ENCODE measurements at places on chromosomes 4 and X.
A peak's percentile ranks its signal among the peaks of the same experiment; 100 is the strongest.

GRCh38 chr4:106503116-106504050, 134.8 kb upstream of the GIMD1 start:
- DNase-seq = no peak

GRCh38 chr4:163768014-163768413, 273.5 kb downstream of the TMA16 start:
- no peak for DNase-seq

GRCh38 chrX:115362334-115363095, 73.0 kb downstream of the LUZP4 start:
- no peak for DNase-seq

DNA sequence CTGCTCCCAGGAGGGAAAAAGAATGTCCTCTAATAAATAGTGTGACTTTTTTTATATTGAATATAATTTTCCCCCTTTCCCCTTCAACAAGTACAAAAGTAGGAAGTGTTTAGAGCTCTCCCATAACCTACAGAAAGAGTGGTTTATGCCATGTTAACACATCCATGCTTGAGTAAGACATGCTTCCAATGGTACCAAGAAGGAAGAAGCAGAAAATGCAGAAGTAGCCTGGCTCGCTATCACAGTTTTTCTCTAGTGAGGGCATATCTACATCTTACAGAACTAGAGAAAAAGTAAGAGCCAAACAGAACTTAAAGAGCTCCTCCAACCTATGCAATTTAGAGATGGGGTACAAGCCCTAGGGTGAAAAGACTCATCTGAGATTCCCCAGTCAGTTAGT, 82.5 kb downstream of the ARHGEF9 start:
- no peak for DNase-seq

DNA sequence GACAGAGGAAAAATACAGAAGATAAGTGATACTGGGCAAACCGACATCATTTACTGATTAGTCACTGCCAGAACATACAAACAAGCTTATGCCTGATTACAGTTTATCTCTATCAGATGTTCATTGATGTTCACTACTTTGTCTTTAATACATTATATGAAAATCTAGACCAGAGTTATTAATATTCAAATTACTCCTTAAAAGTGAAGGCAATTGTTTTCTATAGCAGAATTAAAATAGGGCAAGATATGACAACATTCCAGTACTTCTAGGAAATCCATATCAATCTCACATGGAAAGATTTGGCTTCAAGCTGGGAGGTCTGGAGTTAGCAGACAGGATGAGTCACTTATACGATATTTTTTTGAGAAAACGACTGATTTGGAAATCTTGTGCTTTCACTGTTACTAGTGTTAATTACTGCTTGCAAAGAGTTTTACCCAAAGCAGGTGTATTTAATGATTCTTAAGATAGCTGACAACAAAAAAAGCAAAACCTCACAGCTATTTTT, 31.8 kb downstream of the HPGD start:
- DNase-seq = no peak

- peak; percentile 2 for DNase-seq
These were observed 35.1 kb downstream of the KLHL8 start for GRCh38 chr4:87185146-87185870.

- no peak for DNase-seq
These were observed 2.6 kb downstream of the FAAH2 start for GRCh38 chrX:57289089-57289488.

GRCh38 chr4:56253666-56254305, 133.5 kb downstream of the AASDH start:
- DNase-seq = peak; percentile 21

- no peak for DNase-seq
These were observed 83.2 kb downstream of the IL15 start for GRCh38 chr4:141719585-141719984.

DNA sequence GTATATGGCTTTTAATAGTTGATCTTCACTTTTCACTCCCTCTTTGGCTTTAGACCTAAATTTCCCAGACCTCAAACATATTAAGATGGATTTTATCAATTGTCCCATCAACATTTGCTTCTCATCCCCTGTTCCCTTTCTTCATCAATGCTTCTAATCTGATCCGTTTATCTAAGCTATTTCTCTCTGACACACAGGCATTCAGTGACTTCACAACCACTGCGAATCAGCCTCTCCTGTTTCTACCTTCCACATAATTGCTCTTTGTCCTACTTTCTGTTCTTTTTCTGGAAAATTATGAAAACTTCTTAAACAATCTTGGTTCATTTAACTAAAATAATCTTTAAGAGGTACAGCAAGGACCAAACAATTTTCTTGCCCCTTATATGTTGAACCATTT, 115.2 kb downstream of the GLRA3 start:
- no peak for DNase-seq

GRCh38 chr4:8451440-8452182, 11.0 kb downstream of the TRMT44 start:
- no peak for DNase-seq

DNA sequence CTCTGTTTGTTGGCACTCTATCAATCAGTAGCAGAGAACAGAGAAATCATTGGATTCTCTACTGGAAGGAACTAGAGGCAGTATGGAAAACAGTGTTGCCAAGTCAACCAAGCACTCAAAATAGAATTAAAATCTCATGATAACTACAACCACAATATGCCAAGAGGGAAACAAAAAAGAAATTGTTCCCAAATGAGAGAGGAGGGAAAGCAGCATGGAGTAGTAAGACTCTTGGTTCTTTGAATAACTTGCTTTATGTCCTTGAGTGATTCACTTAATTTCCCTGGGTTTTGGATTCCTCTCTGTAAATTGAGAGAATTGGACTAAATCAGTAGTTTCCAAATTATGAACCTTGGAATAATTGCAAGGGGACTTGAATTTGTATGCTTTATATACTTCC, 285.5 kb upstream of the ANKRD50 start:
- DNase-seq = no peak

DNA sequence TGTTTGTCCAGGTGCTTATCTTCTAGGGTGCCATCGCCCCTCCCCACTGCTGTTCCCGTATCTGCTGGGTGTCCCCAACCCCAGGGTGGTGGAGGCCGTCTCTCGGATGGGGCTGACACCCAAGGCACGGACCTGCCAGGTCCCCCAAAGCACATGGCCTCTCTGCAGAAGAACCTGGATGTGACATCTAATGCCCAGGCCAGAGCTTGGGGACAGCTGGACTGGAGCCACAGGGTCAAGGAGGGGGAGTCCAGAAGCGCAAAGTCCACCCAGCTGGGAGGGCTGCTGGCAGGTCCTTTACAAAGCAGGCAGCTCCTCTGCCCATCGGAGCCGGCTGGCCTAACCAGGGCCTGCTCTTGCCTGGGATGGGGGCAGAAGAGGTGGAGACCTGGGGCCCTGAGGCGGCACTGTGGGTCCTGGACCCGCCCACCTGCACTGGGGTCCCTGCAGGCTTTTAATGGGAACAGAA, 751 bp upstream of the DOK7 start:
- no peak for DNase-seq

DNA sequence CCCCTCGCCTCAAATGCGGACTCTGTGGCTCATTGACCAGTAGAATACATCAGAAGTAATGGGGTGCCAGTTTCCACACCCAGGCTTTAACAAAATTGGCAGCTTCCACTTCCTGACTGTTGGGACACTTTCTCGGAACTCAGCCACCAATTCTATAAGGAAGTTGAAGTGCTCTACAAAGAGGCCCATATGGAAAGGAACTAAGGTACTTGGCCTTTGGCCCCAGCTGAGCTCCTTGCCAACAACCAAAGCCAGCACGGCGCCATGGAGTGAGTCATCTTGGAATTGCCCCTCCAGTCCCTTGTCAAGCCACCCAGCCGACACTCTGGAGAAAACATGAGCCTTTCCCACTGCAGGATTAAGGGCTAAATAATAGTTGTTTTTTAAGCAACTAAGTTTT, 262.2 kb upstream of the INTU start:
- no peak for DNase-seq

- DNase-seq = no peak
These were observed 94.7 kb downstream of the CCNG2 start for GRCh38 chr4:77251751-77252150.

DNA sequence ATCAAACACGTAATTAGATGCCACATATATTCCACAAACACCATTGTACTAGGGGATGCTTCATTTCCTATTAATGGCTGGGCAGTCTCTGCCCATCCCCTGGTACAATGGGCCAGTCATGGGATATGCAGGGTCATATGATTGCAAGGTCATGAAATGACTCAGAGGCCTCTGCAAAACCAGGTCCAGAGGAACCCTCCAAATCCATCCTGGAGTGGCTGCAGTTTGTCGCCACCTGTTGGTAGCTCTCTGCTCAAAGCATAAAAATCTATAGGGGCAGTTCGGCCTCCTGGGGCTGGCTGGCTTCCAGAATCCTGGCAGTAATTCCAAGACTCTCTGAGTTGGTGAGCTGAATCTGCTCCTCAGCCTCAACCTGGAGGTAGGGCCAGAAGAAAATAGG, 22.9 kb upstream of the PUDP start:
- no peak for DNase-seq

DNA sequence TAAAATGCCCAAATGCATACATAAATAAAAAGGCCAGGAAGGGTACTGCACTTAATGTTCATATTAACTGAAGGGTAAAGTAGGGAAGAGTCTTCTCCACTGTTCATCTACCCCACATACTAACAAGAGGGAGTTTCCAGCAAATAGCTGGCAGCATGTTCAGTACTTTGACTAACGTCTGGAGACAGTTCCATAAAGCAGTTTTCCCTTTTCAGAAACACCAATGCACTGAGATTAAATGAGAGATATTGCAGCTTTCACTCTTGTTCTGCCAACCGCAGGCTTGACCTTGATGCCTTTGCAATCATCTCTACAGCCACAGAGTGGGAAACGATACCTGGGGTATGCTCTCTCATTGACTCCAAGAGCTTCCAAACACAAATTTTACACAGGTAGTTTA, 2123.1 kb upstream of the TENM3 start:
- no peak for DNase-seq

GRCh38 chrX:154308108-154308946, 12.7 kb downstream of the TKTL1 start:
- DNase-seq = peak; percentile 67

DNA sequence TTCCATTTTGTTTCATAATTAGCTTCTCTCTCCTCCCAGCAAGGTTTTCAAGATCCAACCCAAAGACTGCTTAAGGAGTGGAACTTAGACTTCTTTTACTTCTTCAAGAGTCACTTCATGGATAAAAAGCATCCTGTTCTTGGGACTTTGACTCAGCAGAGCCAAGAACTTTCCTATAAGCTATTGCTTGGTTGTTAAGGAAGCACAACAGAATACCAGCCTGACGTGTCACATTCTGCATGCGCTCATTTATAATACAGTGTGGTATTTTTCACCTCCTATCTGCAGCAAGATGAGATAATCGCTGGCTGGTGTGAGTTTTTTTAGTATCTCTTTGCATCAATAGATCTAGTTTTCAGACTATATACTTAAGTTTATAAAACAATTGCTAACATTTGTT, 152.1 kb downstream of the PALLD start:
- DNase-seq = no peak

DNA sequence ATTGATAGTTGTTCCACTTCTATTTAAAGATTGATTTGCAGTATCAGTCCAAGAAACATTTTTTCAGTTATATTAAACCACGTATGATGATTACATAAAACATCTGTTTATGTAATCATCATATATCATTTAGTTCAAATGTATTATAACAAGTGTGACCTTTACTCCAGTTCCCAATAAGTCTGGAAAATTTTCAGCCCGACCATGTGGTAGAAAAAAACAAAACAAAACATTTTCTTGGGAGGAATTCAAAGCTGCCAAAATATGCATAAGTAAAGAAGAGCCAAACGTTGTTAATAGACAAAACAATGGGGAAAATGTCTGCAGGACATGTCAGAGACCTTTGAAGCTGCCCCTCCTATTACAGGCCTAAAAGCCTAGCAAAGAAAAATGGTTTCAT, 709.1 kb downstream of the FAT4 start:
- DNase-seq = no peak

GRCh38 chrX:136711147-136711546, 63.2 kb downstream of the CD40LG start:
- peak; percentile 29 for DNase-seq

- peak; percentile 89 for DNase-seq
These were observed 29.9 kb downstream of the FGFRL1 start for GRCh38 chr4:1041147-1041935.

DNA sequence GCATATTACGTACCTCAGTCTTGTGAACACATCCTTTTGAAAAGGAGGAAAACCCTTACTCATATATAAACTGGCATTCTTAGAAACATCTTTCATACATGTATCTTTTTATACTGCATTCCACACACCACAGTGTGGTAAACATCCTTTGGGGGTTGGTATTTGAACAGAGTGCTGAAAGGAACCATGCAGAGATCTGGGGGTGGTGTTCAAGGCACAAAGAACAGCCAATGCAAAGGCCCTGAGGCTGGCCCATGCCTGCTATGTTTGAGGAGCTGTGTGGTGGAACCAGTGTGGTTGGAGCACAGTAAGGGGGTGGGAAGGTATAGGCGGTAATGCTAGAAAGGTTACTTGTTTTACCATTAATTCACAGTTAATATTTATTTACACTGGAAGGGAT, 2.0 kb downstream of the ELK1 start:
- no peak for DNase-seq

- DNase-seq = peak; percentile 83
These were observed 11.8 kb upstream of the CD40LG start for GRCh38 chrX:136636121-136636520.

- no peak for DNase-seq
These were observed 91.5 kb downstream of the MAMLD1 start for GRCh38 chrX:150454508-150455214.

GRCh38 chr4:179605196-179605595, 2163.0 kb upstream of the AGA start:
- no peak for DNase-seq

GRCh38 chrX:102339312-102340298, 92.6 kb downstream of the NXF2 start:
- no peak for DNase-seq

DNA sequence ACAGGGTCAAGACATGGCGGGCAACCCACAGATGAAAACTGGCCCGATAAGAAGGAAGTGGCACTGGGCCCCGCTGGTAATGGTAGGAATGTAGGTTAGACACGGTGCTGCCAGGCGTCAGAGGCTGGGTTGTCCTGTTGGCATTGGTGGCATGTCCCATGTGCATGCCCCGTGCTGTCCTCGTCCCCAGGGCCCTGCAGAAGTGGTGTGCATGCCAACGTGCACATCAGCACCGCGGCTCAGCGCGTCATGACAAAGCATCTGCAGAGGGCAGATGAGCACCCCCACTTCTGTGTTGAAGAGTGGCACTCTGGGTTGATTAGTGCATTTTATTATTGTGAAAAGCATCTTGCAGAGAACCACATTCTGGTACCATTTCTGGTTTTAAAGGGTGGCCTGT, 35.6 kb downstream of the NELFA start:
- DNase-seq = no peak

GRCh38 chr4:53917729-53918128, 146.7 kb downstream of the CHIC2 start:
- DNase-seq = no peak

- DNase-seq = peak; percentile 36
These were observed 28.0 kb downstream of the PDHA2 start for GRCh38 chr4:95867919-95868318.

- no peak for DNase-seq
These were observed 24.0 kb downstream of the ANAPC4 start for GRCh38 chr4:25401066-25401465.
